Kidney (tissue), 22 donors: ENCODE measurements at places on chromosomes 4 and X. TPM values are rescaled to one million over a fixed set of nuclear protein-coding genes. Genes with fewer than 3 reads are reported as not detected.

GRCh38 chr4:120902925-120903324 lies 19.6 kb downstream of the PRDM5 start:
- H3K36me3 ChIP-seq: no peaks in the 10 kb centered on the region
- H3K27me3 ChIP-seq: no peaks in the 10 kb centered on the region

DNA sequence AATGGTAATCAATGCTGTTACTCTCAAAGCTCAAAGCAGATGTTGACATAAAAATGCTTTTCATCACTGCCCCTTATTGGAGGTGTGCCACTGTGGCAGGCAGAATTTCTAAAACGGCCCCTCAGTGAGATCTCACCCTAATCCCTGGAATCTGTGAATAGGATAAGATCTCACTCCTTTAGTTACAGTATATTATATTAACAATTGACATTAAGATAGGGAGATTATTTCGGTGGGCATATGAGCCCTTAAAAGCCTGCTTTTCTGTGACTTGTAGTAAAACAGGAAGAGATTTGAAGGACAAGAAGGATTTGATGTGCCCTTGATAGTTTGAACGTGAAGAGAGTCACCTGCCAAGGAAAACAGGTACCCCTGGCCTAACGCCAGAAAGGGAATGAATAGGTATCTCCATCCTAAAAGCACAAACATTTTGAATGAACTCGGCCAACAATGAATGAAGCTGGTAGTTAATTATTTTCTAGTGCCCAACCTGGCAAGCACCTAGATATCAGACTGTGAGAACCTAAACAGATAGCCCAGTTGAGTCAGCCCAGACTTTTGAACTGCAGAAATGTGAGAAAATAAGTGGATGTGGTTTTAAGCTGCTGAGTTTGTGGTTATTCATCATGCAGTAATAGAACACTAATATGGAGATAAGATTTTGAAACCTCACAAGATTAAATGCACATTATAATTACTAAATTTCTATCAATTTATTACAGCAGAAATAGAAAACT lies 881.6 kb downstream of the PCDH18 start:
- no peak for DNase-seq
- no peaks in the 10 kb centered on the region for H3K27me3 ChIP-seq
- H3K27ac ChIP-seq: no peak overlapping the region
- no peak overlapping the region for H3K4me3 ChIP-seq
- no peaks in the 10 kb centered on the region for H3K4me1 ChIP-seq

- no peak for DNase-seq
- H3K36me3 ChIP-seq: no peaks in the 10 kb centered on the region
- no peaks in the 10 kb centered on the region for H3K27me3 ChIP-seq
These were observed 117.2 kb downstream of the CFAP299 start for GRCh38 chr4:80452768-80453167.

DNA sequence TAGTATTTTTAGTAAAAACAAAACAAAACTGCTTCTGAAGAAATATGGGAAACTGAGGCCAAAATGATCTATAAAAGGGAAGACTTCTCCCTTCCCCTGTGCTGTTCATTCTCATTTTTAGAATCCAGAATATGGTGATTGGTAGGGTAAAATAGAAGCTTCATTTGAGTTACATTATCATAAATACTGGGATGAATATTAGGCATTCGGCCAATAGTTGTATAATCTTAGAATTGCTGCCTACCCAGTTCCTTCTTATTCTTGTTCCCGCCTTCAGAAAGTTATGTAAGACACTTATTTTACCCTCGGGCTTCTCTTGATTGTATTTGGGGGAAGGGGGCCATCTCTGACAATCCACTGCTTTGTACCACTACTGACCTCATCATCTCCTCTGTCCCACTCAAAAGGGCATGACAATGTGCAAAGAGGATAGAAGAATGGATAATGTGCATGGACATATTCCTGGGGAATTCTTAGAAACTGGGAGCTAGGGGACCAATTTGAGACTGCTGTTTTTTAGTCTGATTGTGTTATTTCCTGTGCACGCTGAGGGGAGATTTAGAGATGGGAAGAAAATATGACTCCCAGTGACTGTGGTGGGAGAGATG lies 588 bp downstream of the ART3 start:
- no peak overlapping the region for H3K27ac ChIP-seq
- DNase-seq: no peak
- H3K4me1 ChIP-seq: no peaks in the 10 kb centered on the region
- H3K27me3 ChIP-seq: no peaks in the 10 kb centered on the region

GRCh38 chr4:34972189-34972588 lies 1272.1 kb downstream of the ARAP2 start:
- DNase-seq: no peak
- H3K4me1 ChIP-seq: no peaks in the 10 kb centered on the region
- no peaks in the 10 kb centered on the region for H3K27me3 ChIP-seq
- no peak overlapping the region for H3K4me3 ChIP-seq

DNA sequence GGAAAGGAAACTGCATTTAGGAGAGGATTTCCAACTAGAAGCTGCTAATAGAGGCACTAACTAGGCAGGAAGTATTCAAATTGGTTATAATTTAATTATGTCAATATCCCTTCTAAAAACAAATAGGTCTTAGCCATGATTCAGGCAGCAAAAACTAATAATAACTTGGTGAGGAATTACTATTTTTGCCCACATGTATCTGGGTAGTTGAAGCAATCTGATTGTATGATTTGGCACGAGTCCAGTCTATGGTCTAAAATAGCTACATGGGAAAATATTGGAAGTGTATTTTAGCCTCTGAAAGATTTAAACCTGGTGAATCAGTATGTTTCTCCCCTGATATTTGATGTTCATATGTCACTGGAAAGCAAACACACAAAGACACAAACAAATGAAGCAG lies 62.2 kb downstream of the MFAP3L start:
- H3K27ac ChIP-seq: no peak overlapping the region
- no peaks in the 10 kb centered on the region for H3K4me1 ChIP-seq
- no peaks in the 10 kb centered on the region for H3K36me3 ChIP-seq
- no peaks in the 10 kb centered on the region for H3K27me3 ChIP-seq
- DNase-seq: no peak

ZNF711 gene
- total RNA-seq: 4.7 TPM

CSAG3 gene
- total RNA-seq: not detected
